AML-193 (cell line): ENCODE measurements at places on chromosomes 2 and 18.

DNA sequence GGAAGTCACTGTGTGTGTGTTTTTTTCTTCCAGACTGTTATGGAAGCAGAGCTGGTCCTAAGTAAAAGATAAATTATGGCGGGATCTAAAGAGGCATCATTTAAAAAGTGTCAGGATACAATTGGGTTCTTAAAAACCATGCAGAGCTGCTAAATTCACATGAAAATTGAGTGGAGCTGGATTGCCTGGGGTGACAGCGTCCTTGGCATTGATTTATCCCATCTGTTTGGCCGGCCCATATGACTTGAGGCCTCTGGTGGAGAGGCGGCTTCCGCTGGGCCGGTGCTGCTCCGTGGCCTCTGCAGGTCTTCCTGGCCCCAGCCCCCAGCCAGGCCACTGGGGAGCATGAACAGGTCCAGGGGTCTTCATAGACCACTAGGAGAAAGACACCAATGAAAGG lies 165.5 kb downstream of the GLI2 start:
- DNase-seq, result no peak

DNA sequence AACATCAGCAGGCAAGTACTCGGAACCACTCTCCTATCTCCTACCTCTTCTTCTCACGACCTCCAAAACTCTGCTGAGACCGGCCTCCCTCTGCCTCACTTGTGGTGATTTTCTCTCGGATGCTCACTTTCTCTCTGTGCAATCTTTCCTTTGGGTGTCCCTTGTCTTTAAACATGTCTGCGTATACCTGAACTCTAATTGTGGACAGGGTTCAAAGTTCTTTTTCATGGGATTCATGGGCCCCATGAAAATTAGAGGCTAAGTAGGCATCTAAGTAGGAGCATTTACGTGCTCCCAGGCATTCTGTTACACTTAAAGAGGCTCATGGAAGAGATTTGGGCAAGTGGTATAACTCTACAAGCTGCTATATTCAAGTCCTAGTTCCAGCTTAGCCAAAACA lies 2.1 kb upstream of the PPP1CB start:
- no peak for DNase-seq

DNA sequence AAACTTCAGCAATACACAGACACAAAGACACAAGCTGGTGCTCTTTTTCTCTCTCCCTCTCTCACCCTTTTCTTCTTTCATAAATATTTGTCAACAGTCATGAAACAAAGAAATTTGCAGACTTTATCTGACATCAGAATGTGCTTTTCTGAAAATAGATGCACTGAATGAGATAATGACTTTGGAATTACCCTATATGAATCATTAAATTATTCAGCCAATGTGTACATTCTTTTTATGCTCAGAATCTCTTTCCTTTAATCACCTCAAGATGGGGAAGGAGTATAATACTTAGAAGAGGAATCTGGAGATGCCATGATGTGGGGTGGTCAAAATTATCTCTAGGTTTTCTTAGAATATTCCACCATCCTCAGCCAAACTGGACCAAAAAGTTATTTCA lies 289.9 kb downstream of the LRRTM1 start:
- DNase-seq, result no peak

DNA sequence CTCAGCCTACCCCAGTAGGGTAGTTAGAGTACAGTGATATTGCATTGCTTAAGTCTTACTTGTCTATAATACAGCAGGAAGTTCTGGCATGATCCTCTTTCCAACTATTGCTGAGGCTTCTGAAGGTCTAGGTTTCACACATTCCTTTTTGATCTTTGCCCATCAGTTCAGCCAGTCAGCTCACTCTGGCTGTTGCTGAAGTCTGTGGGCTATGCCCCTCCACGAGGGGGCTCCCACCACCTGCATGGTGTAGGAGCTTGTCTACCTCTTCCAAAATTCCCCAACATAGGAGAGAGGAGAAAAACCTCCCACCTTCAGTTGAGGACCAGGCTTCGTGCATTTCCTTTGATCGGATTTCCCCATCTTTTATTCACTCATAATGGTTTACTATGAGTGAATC lies 26.3 kb downstream of the PROKR1 start:
- no peak for DNase-seq

GRCh38 chr2:70747284-70747683 lies 20.7 kb downstream of the ADD2 start:
- no peak for DNase-seq

- DNase-seq, result no peak
These were observed 74.7 kb downstream of the SMAD7 start for GRCh38 chr18:48875942-48876511.

- DNase-seq, result no peak
These were observed 246.4 kb downstream of the DYM start for GRCh38 chr18:49214058-49214457.

DNA sequence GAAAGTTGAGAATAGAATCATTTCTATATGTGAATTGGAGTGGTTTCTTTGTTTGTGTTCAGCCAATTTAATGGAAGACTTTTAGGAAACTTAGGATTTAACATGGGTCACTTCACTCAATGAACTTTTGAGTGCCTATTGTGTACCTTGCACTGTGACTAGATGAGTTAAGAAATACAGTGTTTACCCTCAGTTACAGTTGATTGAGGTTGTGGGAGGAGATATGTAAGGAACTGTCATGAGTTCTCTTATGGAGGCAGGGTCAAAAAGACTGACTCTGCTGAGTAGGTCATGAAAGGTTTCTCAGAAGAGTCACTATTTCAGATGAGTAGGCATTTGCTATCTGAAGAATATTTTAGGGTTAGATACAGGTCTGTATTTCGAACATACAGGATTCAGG lies 98.6 kb downstream of the RAB3GAP1 start:
- DNase-seq, result no peak

DNA sequence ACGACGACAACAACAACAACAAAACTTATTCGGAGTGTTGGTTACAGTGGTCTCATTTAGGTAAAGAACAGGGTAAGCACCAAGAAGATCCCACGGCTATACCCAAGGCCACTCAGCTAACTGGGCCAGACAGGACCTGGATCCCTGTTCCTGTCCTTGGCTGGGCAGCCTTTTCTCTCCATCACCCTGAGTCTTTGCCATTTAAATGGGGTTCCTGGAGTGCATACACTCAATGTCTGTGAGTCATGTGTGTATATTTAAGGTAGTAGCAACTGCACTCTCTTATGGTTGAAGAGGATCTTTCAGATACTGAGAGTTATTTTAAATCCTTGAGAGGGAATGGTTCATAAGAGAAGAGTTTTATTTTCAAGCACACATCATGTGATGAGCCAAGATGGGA lies 35.3 kb downstream of the ADCYAP1 start:
- DNase-seq, result no peak

- no peak for DNase-seq
These were observed 324.8 kb upstream of the GULP1 start for GRCh38 chr2:187966924-187967323.

- no peak for DNase-seq
These were observed 83.6 kb downstream of the ASXL2 start for GRCh38 chr2:25794544-25795276.

DNA sequence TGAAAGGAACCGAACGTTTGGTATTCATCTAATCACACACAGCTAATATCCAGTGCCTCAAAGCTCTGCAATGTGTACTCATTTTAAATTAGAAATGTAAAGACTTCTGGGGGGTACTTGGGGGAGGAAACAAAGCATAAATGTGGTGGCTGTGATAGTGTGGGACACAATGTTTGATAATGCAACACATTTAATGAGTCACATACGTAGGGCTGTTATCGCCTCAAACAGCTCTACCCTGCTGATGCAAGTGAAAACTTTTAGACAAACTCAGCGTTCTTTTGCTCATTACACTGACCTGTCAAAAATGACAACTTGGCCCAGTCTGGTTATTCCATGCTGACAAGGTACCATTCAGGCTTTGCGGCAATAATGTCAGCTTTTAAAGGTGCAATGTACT lies 1227.1 kb upstream of the CELF4 start:
- no peak for DNase-seq

- no peak for DNase-seq
These were observed 3.2 kb downstream of the SP100 start for GRCh38 chr2:230419181-230419580.

- DNase-seq, result no peak
These were observed 32.3 kb upstream of the CTDP1 start for GRCh38 chr18:79647307-79647706.

DNA sequence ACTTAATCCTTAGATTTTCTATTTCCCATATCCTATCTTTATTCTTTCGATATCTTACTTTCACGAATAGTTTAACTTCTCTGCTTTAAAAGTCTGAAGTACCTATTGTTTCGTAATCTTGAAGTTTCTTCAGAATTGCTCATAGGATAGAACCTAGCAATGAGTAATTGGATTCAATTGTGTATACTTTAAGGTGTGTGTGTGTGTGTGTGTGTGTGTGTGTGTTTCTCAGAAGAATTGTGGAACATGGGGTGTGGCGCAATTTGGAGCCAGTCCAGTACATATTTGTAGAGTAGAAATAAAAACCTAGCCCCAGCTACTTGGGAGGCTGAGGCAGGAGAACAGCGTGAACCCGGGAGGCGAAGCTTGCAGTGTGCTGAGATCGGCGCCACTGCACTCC lies 897.6 kb downstream of the BCL11A start:
- no peak for DNase-seq

DNA sequence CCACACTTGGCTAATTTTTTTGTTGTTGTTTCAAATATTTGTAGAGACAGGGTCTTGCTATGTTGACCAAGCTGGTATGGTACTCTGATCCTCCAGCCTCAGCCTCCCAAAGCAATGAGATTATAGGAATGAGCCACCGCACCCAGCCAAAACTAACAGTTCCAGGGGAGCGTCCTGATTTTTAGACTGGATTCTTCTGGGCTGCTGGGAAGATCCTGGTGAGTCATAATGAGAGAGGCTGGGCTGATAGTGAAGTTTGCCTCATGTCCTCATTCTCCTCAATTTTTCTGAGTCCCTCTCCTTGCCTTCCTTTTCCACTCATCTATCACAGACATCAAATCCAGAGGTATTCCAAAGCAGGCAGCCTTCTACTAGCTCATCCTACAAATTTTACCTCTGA lies 81.3 kb downstream of the VSNL1 start:
- DNase-seq, result no peak

GRCh38 chr2:131145040-131145439 lies 39.9 kb downstream of the PLEKHB2 start:
- no peak for DNase-seq

DNA sequence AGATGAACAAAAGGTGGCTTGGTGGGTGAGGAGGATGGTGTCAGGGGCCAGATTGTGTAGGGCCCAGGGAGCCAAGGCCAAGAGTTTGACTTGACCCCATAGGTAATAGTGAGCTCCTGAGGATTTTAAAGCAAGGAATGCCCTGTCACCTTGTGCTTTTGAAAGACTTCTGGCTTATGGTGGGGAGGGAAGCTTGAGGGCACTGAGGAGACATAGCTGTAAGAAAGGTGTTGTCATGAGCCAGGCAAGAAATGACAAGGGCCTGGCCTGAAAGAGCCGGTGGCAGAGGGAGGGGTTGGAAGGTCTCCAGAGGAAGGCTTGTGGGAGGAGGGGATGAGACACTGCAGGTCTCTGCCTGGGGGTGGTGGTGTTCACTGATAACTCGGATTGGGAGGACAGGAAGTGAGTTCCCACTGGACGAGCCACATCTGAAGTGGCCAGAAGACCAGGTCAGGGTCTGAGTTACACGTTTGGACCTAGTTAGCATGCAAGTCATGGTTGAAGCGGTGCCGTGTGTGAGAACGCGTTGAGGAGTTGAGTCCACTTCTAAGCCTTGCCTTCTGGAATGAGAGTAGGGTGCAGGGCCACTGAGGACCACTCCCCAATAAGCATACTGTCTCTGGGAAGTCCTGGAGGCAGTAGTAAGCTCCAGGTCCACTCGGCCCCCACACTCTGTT lies 64.3 kb downstream of the TET3 start:
- no peak for DNase-seq

- no peak for DNase-seq
These were observed 10.7 kb downstream of the FN1 start for GRCh38 chr2:215425021-215425782.

DNA sequence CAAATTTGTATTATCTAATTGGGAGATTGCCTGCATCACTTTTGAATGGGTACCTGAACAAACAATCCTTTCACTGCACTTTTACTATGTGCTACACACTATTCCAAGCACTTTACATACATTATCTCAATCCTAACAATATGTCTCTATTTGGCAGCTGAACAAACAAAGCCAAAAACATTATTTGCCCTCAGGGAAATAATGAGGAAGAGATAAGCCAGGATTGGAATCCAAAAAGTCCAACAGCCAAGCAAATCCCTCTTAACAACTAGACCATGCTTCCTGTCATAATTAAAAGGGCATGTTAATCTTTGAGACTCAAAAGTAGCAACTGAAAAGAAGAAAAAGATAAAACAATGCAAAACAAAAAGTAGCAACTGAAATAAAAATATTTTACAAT lies 32.1 kb downstream of the RPRD1A start:
- no peak for DNase-seq
